ENCODE measurements at places on chromosomes 6 and 20.

- DNase-seq, result no peak
Observed at GRCh38 chr6:15408758-15409157, 162.9 kb downstream of the JARID2 start.

GRCh38 chr20:45338121-45339030, 9.8 kb downstream of the SDC4 start:
- no peak for DNase-seq

DNA sequence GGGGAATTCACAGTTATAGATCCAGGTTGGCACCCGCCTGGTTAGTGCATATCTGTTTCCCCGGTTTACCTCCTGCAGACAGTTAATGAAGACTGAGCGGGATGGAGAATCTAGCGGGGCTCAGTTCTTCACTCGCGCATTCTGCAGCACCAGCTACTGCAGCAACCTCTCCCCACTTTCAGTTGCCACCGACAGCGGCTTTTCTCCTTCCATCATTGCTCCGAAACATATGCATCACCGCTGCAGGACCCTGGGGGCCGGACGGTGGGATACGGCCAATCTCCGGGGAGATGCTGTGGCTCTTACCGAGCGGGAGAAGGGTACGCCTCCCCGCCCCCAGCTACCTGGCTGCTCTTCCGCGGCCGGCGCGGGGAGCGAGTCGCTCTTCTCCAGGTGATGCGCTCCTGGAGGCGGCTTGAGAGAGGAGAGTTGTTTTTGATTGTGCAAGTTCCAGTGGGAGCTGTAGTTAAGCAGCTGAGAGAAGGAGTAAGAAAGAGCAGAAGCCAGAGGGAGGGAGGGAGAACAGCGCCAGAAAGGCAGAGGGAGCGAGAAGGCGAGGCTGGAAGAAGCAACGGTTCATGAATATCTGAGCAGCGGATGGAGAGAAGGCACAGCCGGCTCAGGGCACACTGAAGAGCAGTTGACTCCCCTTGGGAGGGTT, at the start of gene SGK1:
Gene SGK1 (minus strand): TSS at position 642 of the 661 bp plus-strand sequence. CDS start 652 bp downstream, outside the sequence.
- DNase-seq, result peak; percentile 31

GRCh38 chr6:11500008-11500407, 37.5 kb upstream of the TMEM170B start:
- no peak for DNase-seq

- DNase-seq, result no peak
Observed at GRCh38 chr6:114941078-114941477, 598.3 kb upstream of the HS3ST5 start.

Measured in activated naive CD4-positive, alpha-beta T cell treated with anti-CD3 and anti-CD28 coated beads, Interleukin-2, amount 50 U/mL, for 16 hours (primary cell).